ENCODE measurements at places on chromosomes 2 and 18. TPM values are rescaled to one million over a fixed set of nuclear protein-coding genes. Genes with fewer than 3 reads are reported as not detected.

The LRP2 gene
- 0.09 TPM for total RNA-seq

The DUSP2 gene
- total RNA-seq, result 5.7 TPM

The NEU2 gene
- total RNA-seq, result not detected

The SLC66A3 gene
- total RNA-seq, result 30.4 TPM

The MITD1 gene
- 20.2 TPM for total RNA-seq

The DTYMK gene
- 18.5 TPM for total RNA-seq

The DIPK1C gene
- not detected for total RNA-seq

The ITM2C gene
- 59.6 TPM for total RNA-seq

The STARD6 gene
- total RNA-seq, result not detected

The CDH19 gene
- 7.8 TPM for total RNA-seq

DNA sequence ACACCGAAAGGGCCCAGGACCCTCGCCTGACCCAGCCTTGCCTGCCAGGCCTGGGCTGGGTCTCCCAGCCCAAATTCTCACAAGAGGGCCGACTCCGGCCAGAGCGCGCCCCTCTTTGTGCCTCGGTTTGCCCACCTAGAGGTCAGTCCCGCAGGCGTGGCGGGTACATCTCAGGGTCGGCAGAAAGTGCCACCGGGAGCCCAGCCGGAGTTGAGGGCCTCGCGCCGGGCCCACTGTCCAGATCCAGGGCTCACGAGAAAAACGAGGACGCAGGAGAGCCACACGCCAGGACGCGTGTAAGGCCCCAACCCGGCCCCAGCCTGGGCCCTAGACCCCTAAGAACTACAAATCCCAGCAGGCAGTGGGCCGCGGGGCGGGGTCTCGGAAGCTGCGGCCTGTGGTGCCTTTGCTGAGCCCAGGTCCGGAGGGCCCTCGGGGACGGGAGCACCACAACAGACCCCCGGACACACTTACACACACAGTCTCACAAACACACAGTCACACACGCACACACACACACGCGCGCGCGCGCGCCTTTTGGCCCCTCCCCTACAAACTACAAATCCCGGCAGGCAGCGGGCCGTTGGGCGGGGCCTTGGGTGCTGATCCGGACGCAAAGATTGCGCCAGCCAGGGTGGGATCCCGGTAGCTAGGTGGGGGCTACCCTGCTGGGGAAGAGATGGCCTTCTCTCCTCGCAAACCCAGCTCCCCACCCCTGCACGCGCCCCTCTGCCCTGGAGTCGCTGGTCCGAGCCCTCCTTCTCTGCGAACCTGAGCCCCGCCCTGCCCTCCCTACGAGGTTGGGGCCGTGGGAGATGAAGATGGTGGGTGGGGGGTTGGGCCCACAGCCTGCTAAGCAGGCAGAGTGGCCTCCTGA, at the start of gene SH2D6:
SH2D6 (plus strand) TSS at position 583 of the 877 bp plus-strand sequence. CDS start 10,752 bp downstream, outside the sequence.
- peak within 1 kb of the TSS; percentile 53 for H3K4me3 ChIP-seq
- no peaks in the 10 kb centered on the region for H3K4me1 ChIP-seq
- no peaks in the 10 kb centered on the region for H3K27me3 ChIP-seq

DNA sequence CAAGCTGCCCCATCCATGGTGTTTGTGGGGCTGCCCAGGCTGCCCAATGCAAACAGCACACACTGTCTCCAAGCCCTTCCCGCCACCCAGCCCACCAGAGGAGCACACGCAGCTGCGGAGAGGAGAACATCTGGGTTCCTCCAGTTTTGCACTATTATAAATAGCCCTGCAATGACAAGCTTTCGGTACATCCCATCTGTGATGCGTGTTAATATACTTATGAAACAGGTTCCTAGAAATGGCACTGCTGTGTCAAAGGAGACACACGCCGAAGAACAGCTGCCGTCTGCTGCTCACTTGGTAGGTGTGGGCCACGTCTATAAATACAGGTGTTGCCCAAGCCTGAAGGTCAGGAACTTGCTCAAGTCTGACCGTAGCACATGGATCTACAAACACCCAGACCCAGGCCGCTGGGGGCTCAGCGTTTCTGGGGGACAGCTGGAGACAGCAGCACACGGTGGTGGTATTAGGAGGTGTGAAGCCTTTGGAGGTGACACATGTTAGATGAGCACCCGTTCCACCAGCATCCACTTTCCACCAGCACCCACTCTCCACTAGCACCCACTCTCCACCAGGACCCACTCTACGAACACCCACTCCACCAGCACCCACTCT, 34.3 kb downstream of the PXDN start:
- no peak for DNase-seq
- no peaks in the 10 kb centered on the region for H3K27me3 ChIP-seq
- no peaks in the 10 kb centered on the region for H3K4me1 ChIP-seq
- H3K4me3 ChIP-seq, result no peak overlapping the region
- no peak overlapping the region for H3K27ac ChIP-seq

- no peaks in the 10 kb centered on the region for H3K36me3 ChIP-seq
- H3K4me3 ChIP-seq, result no peak overlapping the region
- H3K27me3 ChIP-seq, result no peaks in the 10 kb centered on the region
- H3K4me1 ChIP-seq, result no peaks in the 10 kb centered on the region
- H3K27ac ChIP-seq, result no peak overlapping the region
These were observed 868.8 kb downstream of the EPHA4 start for GRCh38 chr2:220703279-220703678.

DNA sequence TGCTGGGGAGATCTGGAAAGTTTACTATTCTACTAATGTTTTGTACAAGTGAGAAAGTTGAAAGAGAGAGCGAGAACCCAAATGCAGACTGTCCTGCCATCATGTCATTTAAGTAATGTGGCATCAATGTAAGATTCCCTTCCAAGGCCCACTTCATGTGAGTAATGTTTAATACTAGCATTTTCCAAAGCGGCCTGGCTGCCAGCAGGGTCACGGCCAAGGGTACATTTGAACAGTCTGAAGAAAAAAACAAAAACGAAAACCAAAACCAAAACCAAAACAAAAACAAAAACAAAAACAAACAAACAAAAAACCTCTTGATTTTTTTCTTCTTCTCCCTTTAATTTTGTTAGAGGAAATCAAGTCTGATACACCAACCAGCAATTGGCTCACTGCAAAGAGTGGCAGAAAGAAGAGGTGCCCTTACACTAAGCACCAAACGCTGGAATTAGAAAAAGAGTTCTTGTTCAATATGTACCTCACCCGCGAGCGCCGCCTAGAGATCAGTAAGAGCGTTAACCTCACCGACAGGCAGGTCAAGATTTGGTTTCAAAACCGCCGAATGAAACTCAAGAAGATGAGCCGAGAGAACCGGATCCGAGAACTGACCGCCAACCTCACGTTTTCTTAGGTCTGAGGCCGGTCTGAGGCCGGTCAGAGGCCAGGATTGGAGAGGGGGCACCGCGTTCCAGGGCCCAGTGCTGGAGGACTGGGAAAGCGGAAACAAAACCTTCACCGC, 2.2 kb downstream of the HOXD10 start:
- DNase-seq, result no peak
- no peaks in the 10 kb centered on the region for H3K4me1 ChIP-seq
- H3K4me3 ChIP-seq, result no peak overlapping the region
- H3K27me3 ChIP-seq, result no peaks in the 10 kb centered on the region

DNA sequence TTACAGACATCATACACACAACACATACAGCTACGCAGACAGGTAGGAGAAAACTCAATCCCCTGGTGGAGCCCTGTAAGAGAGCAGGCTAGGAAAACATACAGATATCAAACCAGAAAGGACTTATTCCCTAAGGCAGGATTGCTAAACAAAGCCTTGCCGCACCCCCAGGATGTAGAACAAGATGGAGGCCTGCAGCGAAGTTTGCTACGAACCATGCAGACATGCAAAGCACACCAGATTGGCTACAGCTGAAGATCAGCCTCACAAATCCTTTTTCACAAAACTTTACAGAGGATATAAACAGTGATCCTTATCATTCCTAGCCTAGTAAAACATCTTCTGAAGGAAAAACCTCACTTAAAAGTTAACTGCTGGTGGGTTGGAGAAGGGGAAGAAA, 28.3 kb downstream of the C18orf54 start:
- H3K27me3 ChIP-seq, result no peaks in the 10 kb centered on the region
- H3K27ac ChIP-seq, result no peak overlapping the region
- no peaks in the 10 kb centered on the region for H3K36me3 ChIP-seq
- DNase-seq, result no peak
- no peaks in the 10 kb centered on the region for H3K4me1 ChIP-seq

GRCh38 chr2:232492963-232493700, 5.5 kb upstream of the ECEL1 start:
- no peak overlapping the region for H3K27ac ChIP-seq
- H3K4me1 ChIP-seq, result no peaks in the 10 kb centered on the region
- DNase-seq, result peak; percentile 45

DNA sequence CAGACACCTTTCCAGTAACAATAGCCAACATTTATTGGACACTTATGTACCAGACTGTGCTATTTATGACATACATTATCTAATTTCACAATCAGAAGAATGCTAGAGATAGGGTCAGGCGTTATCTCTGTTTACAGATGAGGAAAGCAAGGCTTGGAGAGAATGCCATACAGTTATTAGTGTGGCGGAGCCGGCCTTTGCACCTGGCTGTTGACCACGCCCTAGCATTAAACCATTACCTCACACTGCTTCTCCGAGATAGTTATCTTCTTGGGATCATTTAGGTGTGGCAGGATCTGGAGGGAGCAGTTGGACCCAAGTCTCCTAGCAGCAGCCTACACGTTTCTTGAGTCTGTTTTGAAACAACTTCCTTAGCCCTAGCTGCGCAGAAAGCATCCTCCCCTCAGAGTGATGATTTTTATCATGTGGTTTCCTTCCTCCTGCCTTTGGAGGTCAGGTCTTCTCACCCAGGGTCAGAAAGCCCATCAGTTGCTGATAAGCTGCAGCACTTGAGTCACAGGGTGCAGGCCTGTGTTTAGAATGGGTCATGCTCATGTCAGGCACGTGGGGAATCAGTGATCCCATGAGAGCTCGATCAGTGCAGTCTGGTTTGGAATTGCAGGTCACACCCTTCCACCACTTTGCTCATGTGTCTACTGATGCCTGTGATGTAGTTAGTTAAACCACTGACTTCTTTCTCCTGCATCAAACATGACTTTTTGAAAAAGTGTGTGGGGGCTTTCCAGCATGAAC, 118.2 kb downstream of the SPTBN1 start:
- peaks cover 18% of the 10 kb centered on the region for H3K4me1 ChIP-seq
- DNase-seq, result no peak
- H3K27ac ChIP-seq, result no peak overlapping the region
- H3K36me3 ChIP-seq, result no peaks in the 10 kb centered on the region
- no peak overlapping the region for H3K4me3 ChIP-seq

DNA sequence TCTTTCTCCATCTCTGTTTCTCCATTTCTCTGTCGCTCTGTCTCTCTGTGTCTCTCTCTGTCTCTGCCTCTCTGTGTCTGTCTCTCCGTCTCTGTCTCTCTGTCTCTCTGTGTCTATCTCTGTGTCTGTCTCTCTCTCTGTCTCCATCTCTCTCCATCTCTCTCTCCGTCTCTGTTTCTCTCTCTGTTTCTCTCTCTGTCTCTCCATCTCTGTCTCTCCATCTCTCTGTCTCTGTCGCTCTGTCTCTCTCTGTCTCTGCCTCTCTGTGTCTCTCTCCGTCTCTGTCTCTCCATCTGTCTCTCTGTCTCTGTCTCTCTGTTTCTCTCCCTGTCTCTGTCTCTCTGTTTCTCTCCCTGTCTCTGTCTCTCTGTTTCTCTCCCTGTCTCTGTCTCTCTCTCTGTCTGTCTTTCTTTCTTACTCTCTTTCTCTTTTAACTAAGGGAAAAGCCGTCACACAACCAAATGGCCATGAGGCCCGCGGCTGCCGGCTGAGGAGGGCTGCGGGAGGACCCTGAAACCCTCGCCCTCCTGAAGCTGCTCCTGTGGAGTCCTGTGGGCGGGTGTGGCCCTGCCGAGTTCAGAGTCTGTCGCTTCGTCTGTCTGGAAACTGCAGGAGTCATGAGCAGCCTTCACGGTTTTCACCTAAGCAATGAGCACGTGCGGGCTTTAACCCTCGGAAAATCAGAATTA, 29.3 kb downstream of the NFATC1 start:
- no peak overlapping the region for H3K4me3 ChIP-seq
- H3K27me3 ChIP-seq, result no peaks in the 10 kb centered on the region
- no peak for DNase-seq

- no peaks in the 10 kb centered on the region for H3K36me3 ChIP-seq
- no peak for DNase-seq
- no peak overlapping the region for H3K4me3 ChIP-seq
- H3K27ac ChIP-seq, result no peak overlapping the region
- no peaks in the 10 kb centered on the region for H3K27me3 ChIP-seq
- no peaks in the 10 kb centered on the region for H3K4me1 ChIP-seq
These were observed 128.6 kb downstream of the PARD3B start for GRCh38 chr2:204673877-204674276.

DNA sequence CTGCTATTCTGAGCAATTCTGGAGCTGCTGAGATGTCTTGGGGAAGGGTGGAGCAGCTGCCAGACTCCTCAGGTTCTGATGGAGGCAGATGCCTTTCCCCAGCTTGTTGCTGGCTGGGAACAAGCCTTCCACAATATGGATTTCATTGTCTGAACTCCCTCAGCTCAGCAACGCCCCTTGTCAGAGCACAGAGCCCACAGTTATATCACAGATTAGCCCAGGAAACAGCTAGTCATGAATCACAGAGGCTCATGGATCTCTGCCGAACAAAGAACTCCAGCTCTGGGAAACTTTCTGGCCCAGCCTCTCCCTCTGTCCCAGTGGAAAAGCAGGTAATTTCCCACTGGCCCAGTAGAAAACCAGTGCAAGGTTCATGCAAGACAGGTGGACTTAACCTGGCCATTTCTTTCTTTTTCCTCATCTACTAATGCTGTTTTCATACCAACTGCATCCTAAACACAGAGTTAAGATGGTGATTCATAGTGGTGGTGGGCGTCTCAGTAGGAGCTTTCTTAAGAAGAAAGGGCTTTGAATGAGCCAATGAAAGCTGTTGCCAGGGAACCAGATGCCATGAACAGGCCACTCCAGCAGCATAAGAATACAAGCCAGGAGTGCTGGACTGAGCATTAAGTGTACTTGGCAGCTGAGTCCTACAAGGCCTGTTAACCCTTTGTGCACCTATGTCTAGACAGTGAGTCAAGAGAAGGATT, 8.7 kb upstream of the KIAA2012 start:
- no peaks in the 10 kb centered on the region for H3K27me3 ChIP-seq
- no peak overlapping the region for H3K4me3 ChIP-seq
- DNase-seq, result no peak
- no peaks in the 10 kb centered on the region for H3K4me1 ChIP-seq
- H3K36me3 ChIP-seq, result no peaks in the 10 kb centered on the region
- peak overlapping the region; percentile 45 for H3K27ac ChIP-seq

DNA sequence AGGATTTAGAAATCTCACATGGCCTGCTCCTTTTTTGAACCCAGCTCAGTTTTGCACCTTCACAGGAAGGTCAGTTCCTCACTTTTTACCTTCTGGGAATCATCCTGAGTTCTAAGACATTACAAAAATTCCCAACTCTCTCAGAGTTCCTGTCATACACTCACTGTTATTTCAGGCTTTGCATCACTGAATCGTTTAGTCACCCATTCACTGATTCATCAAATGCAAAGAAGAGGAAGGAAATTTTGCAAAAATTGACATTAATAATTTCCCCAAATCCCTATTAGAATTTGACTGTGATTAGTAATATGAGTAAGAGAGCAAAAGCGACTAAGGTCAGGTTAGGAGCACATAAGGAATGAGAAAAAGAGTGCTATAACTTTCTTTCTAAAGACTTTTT, 197.5 kb downstream of the PDE1A start:
- DNase-seq, result no peak
- no peaks in the 10 kb centered on the region for H3K27me3 ChIP-seq
- no peaks in the 10 kb centered on the region for H3K36me3 ChIP-seq
- no peak overlapping the region for H3K4me3 ChIP-seq
- no peaks in the 10 kb centered on the region for H3K4me1 ChIP-seq

Measured in aorta (tissue), 5 donors.